ENCODE measurements at places on chromosomes 7 and 10. TPM values are rescaled to one million over a fixed set of nuclear protein-coding genes. Genes with fewer than 3 reads are reported as not detected.

GRCh38 chr10:13820964-13821337 lies 234.2 kb downstream of the PRPF18 start:
- no peak for DNase-seq

DNA sequence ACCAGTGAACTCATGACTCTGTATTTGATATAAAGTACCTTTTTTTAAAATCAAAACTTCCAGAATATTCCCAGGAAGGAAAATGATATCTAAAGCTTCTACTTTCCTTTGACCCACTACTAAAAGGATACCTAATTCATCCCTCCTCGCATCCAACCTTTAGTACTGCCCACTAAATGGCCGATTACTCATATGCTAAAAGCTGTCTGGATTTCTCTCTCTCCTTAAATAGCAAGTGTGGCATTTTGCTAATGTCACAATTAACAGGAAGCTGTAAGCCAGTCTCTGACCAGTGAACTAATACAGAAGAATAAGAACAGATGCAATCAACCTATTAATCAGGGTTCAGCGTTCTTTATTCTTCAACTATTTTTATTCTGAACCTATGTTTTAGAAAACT lies 59.0 kb downstream of the DNAJB9 start:
- DNase-seq: no peak

DNA sequence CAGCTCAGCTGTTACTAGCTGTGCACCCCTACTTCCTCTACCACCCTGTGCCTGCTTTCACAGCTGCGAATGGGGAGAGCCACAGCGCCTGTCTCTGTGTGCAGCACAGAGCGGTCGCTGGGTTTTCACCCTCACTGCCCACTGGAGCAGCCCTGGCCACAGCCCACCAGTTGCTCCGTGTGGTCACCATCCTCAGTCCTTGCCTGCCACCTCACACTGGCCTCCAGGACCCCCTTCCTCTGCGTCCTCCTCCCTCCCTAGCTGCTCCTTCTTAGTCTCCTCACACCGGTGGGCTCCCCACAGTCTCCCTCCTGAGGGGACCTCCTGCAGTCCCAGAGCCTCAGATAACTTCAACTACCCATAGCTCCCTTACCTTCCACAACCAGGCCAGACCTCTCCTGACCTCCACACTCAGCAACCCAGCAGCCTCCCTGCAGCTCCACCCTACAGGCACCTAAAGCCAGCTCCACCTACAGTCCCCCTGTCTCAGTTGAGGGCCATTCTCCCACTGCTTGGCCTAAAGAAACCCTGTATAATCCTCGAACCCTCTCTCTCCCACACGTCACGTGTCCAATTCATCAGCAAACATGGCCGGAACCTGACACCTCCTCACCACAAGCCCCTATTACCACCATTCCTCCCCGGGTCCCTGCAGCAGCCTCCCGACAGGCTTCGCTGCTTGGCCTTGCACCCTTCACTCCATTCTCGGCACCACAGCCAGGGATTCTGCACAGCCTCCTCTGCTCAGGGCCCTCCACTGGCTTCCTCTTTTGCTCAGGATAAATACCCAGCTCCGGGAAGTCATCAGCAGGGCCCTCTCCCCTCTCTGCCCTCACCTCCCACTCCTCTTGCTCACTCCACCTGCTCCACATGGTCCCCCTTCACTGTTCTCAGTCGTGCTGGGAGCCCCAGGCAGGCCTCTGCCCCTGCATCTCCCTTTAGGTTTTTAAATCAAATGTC lies 28.1 kb downstream of the PLAC9 start:
- no peak for DNase-seq

- DNase-seq: no peak
Measured at GRCh38 chr10:21479570-21480315, 45.7 kb downstream of the SKIDA1 start.

DNA sequence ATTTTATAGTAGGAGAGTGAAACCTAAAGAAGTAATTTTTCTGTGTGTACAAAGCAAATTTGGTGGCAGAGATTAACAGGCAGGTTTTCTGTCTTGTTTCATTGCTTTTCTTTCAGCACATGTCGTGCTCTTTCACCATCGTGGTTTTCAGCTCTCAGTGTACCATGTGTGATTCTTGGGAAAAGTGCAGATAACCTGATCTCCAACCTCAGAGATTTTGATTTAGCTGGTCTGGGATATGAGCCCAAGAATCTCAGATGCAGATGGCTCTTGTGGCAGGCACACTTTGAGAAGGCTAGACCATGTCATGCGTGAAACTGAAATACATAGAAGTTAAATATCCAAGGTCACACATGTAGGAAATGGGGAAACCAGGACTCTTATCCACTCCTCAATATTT lies 317.4 kb downstream of the EXOC4 start:
- DNase-seq: no peak

- DNase-seq: no peak
Measured at GRCh38 chr7:1108264-1108920, 20.5 kb downstream of the GPER1 start.

GRCh38 chr10:20988357-20988983 lies 91.4 kb upstream of the NEBL start:
- DNase-seq: no peak

Gene URGCP
- 29.1 TPM for total RNA-seq

Gene CACNA2D1
- total RNA-seq: 10.3 TPM

Gene SLC16A12
- 1.9 TPM for total RNA-seq

Gene EPDR1
- total RNA-seq: 70.3 TPM
